GM23248 (cell line): ENCODE measurements at places on chromosomes 7 and 10. TPM values are rescaled to one million over a fixed set of nuclear protein-coding genes. Genes with fewer than 3 reads are reported as not detected.

DNA sequence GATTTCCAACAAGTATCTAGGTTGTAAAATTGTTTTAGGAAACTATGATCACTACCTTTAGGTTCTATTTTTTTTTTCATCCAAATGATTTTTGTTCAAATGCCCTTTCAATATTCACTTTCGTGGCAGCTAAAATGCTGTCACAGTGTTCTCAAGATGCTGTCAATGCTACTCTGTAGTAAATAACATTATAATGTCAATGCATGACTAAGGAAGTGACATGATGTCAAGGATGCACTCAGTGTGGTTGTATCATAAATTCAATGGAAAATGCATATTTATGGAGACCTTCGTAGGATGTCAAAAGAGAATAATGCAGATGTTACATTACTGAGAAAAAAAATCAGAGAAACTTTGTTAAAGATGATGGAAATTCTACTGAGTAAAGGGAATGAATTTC is 673.8 kb downstream of the ANKRD7 start:
- H3K27ac ChIP-seq = no peak overlapping the region
- H3K4me1 ChIP-seq = no peaks in the 10 kb centered on the region
- no peak for DNase-seq
- H3K4me3 ChIP-seq = no peak overlapping the region
- H3K27me3 ChIP-seq = no peaks in the 10 kb centered on the region
- no peaks in the 10 kb centered on the region for H3K36me3 ChIP-seq

- no peak overlapping the region for H3K4me3 ChIP-seq
- no peak overlapping the region for H3K27ac ChIP-seq
- DNase-seq = peak; percentile 49
- no peaks in the 10 kb centered on the region for H3K36me3 ChIP-seq
- peaks cover 17% of the 10 kb centered on the region for H3K4me1 ChIP-seq
- no peaks in the 10 kb centered on the region for H3K27me3 ChIP-seq
These were observed 16.3 kb upstream of the SAR1A start for GRCh38 chr10:70186571-70186970.

- no peak for DNase-seq
- no peak overlapping the region for H3K4me3 ChIP-seq
- no peaks in the 10 kb centered on the region for H3K36me3 ChIP-seq
- peaks cover 63% of the 10 kb centered on the region for H3K27me3 ChIP-seq
- H3K4me1 ChIP-seq = no peaks in the 10 kb centered on the region
- H3K27ac ChIP-seq = no peak overlapping the region
These were observed 7.8 kb downstream of the EBF3 start for GRCh38 chr10:129956286-129956670.

GRCh38 chr7:56538541-56539429 is 422.6 kb upstream of the NUPR2 start:
- no peaks in the 10 kb centered on the region for H3K4me1 ChIP-seq

DNA sequence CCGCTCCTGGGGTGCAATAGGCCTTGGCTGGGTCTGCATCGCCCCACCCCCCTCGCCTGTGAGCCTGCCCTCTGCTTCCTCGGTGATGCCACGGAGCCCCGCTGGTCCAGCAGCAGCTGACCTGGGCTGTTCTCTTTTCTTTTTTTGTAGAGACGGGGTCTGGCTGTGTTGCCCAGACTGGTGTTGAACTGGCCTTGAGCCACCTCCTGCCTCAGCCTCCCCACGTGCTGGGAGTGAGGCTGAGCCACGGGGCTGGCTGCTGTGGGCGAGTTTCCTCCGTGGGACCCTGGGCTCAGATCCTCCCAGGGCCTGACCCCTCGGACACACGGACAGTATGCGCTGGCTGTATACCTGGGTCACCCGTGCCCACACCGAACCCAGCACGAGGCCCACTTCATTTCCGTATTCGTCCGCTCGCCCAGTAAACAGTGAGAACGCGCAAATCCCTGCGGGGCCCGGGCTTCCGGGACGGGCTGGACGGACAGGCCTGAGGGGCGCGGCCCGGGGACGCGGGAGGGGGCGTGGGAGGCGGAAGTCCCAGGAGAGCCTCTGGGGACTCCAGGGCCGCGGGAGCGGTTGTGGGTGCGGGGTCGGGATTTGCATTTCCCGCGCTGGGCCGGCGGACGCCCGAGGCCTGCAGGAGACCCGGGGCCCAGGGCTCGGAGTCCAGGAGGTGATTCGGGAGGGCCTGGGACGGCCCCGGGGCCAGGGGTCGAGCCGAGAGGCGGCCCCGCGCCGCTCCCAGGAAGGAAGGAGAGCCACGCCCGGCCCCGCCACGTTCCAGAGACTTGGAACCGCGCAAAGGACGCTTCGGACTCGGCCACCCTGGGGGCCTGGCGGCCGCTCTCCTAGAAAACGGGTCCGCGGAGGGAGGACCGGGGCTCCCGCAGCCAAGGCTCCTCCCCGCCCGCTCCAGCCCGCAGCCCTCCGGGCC is 57.7 kb upstream of the DNAJB6 start:
- peak overlapping the region; percentile 65 for H3K4me3 ChIP-seq
- H3K4me1 ChIP-seq = peaks cover 12% of the 10 kb centered on the region
- DNase-seq = peak; percentile 63
- no peaks in the 10 kb centered on the region for H3K27me3 ChIP-seq
- no peak overlapping the region for H3K27ac ChIP-seq

DNA sequence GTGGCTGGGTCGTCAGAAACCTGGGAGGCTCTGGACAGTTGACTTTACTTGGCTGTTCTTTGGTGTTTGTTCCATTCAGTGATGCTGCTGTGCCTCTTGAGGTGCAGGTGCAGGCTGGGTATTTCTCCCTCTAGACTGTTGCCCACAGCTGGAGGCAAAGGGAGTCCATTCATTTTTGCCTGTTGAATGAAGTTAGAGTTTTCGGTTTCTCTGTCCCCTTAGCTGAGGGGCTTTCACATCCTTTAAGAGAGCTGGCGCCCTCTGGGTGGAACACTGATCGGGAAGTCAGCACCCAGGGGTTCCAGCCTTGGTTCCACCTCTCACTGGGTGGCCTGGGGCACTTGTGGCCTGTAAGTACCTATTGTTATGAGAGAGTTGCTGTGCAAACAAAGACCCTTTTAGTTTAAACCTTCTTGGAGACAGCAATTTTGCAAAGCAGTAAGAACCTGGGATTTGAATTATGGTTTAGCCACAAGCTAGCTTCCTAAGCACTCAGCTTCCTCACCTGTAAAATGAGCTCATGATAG is 67.2 kb downstream of the GRK5 start:
- peaks cover 29% of the 10 kb centered on the region for H3K4me1 ChIP-seq
- H3K27me3 ChIP-seq = no peaks in the 10 kb centered on the region
- no peaks in the 10 kb centered on the region for H3K36me3 ChIP-seq
- no peak overlapping the region for H3K4me3 ChIP-seq

Gene DDC
- polyA plus RNA-seq = not detected in 2 replicates

DNA sequence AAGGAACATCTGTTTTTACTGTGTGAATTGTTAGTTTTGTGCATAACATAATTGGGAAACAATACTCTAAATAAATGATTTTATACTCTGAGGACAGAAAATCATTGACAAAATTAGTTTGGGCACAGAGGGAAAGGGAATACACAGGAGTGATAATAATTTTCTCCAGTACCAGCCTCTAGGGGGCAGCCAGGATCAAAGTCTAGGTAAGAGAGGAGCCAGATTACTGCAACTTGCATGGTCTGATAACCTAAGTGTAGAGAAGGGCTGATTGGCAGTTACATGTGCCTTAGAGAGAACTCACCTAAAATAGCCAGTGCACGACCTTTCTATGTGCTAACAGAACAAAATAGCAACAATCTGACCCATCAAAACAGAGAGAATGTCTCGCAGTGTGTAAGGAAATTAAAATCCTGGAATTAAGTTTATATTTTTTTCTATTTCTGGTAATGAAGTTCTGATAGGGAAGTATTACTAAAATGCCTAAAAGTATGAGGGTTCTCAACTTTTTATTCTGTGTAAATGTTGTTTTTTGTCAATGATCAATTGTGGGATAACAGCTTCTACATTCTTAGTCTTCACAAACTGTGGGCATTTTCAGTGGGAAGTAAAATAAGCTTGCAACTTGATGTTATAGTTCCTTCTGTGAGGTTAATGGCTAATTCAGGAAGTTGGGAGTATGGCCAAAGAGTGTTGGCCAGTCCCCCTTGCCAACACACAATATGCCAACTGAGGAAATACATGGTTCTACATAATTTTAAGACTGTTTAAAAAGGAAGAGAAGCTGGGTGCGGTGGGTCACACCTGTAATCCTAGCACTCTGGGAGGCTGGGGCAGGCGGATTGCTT is 66.4 kb downstream of the EXOC6 start:
- H3K4me1 ChIP-seq = no peaks in the 10 kb centered on the region
- no peaks in the 10 kb centered on the region for H3K36me3 ChIP-seq
- no peak overlapping the region for H3K4me3 ChIP-seq

Gene MALRD1
- polyA plus RNA-seq = 0.45 and 0.49 TPM in 2 replicates

Gene HDAC9
- polyA plus RNA-seq = 1.5 and 1.6 TPM in 2 replicates

GRCh38 chr7:33932221-33932620 is 26.9 kb downstream of the BMPER start:
- no peaks in the 10 kb centered on the region for H3K27me3 ChIP-seq
- peak overlapping the region; percentile 96 for H3K27ac ChIP-seq
- peak overlapping the region; percentile 46 for H3K4me3 ChIP-seq
- H3K36me3 ChIP-seq = peaks cover 25% of the 10 kb centered on the region; the same call in 1 of the 2 replicates
- DNase-seq = no peak

Gene PLPP4
- polyA plus RNA-seq = 32.1 and 34.4 TPM in 2 replicates
